ENCODE measurements at places on chromosomes 1 and 21.

GRCh38 chr1:74583397-74583796 is 71.0 kb upstream of the LRRC53 start:
- DNase-seq, result no peak

DNA sequence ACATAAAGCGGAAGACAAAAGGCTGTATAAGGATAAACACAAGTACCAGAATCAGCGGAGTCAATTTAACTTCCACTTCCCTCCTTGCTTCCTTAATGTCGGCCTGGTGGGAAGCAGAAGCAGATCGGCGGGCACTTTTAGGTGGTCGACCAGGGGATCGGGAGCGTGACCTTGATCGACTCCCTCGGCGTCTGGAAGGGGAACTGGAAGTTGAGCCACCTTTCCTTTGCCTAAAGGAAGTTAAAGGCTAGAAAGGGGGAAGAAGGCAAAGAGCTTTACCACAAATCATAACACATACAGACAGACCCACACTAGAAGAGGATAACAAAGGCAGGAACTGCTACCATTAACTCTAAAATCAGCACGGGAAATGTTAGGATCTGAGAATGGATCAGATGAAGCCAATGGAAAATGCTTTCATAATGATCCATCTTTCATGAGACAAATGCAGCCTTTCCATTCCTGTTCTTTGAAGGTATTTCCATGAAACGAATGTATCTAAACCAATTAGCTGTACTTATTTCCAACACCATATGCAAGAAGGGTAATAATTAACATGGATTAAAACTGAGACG is 5.7 kb downstream of the LBR start:
- DNase-seq, result no peak

DNA sequence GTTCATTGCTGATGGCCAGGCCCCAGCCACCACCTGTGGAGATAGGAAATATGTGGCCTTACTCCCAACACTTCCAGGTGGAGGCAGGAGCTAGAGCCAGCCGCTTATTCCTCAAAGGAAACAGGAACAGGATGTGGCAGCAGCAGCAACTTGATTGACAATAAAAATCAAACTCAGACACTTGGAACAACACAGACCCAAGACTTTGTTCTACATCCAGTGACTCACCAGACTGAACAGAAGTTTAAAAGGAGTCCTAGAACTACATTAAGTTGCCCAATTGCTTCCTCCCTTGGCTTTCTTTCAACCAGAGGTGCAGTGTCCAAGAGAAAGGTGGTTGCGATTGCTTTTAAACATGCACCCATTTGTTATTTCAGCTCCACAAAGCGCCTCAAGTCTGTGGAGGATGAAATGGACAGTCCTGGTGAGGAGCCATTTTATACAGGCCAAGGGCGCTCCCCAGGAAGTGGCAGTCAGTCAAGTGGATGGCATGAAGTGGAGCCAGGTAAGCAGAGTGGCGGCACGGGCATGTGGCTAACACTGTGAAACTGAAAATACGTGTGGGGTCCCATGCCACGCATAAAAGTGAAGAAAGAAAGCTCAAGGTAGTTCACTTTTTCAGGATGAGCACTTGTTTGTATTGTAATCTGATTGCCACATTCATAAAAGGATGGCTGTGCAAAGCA is 276.6 kb downstream of the NFIA start:
- DNase-seq, result no peak

DNA sequence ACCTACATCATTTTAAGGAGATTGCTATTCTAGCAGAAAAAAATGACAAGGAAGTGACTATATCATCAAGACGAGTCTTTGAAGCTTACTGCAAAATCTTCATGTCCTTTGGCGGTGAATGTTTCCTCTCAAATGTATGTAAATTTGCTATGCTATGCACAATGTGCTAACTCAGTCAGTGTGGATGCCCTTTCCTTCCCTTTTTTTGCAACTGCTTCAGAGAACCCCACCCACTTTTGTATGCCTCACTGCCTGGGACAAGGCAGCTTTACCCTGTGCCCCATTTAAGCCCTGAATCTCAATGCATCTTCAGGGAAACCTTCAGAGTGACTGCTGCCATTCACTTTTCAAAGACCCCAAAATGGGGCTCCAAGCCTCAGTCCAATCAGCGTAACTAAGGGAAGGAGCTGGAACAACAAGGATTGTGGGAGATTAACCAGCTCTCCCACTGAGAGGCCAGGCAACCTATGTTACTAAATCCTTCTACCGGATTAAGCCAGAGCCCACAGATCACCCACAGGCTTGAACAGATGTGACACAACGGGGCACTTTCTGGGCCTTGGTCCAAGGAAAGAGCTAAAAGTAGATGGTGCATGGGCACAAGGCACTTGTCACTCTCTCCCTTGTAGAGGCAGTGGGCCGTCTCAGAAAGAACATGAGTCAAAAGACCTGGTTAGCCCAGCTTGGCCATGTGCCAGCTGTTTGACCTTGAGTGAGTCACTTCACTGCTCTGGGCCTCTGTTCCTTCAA is 154.4 kb downstream of the PLPP3 start:
- DNase-seq, result peak; percentile 58

DNA sequence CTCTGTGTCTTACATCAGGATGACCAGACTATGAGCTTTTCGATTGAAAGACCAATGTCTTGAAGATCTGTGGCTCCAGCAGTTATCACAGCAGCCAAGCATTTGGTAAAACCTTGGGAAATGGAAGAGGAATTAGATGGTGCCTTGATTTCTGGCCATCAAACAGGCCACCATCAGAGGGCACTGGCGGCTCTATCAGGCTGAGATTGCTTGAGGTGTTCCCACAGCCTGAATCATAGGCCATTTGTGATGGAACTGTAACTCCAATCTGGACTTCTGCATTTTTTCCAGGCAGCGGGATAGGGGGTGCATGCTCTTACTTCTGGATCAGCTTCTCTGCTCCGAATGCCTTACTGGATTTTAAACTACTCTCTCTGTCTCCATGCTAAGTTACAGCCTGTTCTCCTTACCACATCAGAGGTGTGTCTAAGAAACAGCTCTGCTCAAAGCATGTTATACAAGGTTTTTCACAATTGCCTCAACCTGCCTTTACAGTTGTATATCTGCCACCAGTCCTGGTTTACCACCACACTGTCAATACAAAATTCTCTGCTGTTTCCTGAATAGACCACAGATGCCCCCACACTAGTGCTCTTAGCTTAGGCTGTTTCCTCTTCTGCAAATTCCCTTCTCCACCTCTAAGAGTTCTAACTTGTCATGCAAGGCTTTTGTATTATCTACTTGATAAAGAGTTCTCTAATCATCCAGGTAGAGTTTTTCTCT is 180.9 kb downstream of the PTGER3 start:
- peak; percentile 19 for DNase-seq

- peak; percentile 14 for DNase-seq
Measured at GRCh38 chr1:181159451-181160140, 71.1 kb downstream of the IER5 start.

GRCh38 chr1:29392036-29392435 is 155.7 kb downstream of the PTPRU start:
- DNase-seq, result no peak

GRCh38 chr1:230185076-230186001 is 118.3 kb downstream of the GALNT2 start:
- DNase-seq, result no peak

GRCh38 chr1:150793221-150793620 is 14.8 kb downstream of the CTSK start:
- DNase-seq, result no peak

DNA sequence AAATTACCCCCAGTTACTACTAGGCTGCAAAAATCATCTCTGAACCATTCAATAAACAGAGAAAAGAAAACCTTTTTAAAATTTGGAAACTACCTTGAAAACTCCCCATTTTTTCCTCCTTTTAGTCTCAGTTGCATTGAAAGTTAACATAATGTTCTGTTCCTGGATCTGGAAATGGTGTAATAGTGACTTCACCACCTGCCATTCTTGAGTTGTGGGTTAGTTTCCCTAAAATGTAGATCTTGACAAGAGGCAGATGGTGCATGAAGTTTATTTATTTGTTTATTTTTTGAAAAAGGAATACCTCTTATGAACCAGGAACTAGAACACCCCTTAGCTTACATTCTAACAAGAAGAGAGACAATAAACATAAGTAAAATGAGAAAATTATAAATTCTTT is 72.8 kb downstream of the ATF6 start:
- no peak for DNase-seq

- no peak for DNase-seq
Measured at GRCh38 chr1:91381844-91382243, 22.8 kb downstream of the HFM1 start.

GRCh38 chr21:33451634-33452071 is 28.1 kb downstream of the TMEM50B start:
- DNase-seq, result no peak

GRCh38 chr1:208052135-208052534 is 141.2 kb upstream of the CD34 start:
- DNase-seq, result no peak

- DNase-seq, result no peak
Measured at GRCh38 chr1:155942578-155943141, 1.2 kb downstream of the RXFP4 start.

GRCh38 chr1:3052501-3052900 is 16.5 kb upstream of the PRDM16 start:
- no peak for DNase-seq

DNA sequence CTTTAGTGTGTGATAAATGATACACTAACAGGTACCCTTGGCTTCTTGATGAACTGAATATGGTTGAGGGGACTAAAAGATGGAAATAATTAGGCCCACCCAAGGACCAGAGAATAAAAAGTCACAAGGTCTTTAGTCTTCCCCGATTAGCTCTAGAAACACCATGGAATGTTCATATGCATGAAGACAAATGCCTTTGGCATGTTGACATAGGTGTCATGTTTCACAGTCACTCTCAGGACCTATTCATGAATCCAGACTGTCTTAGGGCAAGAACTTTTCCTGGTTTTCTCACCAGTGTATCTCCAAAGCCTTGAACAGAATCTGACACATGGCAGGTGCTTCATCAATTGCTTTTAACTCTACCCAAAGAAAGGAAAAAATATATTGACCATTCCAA is 412.8 kb downstream of the AJAP1 start:
- DNase-seq, result no peak

DNA sequence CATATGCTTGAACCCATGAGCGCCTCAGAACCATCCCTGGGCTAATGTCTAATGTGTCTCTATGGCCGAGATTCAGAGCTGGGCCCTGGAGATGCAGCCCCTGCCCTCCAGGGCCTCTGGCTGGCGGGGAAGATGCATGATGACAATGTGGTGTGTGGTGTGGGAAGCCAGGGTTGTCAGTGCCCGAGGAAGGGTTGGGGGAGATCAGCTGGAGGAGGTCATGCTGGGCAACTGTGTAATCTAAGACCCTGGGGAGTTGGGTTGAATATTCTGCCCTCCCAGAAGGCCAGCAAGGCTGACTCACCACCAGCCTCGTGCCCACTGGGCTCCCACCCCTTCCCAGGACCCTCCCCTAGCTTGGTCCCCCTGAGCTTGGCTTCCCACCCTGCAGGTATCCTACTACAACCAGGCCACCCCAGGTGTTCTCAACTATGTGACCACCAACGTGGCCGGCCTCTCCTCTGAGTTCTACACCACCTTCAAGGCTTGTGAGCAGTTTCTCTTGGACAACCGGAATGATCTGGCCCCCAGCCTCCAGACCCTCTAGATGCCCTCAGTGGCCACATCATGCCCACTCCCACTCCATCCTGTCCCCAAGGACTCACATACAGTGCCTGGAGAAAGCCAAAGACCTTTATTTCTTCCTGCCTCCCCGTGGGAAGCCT is 14.6 kb downstream of the FAM151A start:
- no peak for DNase-seq

DNA sequence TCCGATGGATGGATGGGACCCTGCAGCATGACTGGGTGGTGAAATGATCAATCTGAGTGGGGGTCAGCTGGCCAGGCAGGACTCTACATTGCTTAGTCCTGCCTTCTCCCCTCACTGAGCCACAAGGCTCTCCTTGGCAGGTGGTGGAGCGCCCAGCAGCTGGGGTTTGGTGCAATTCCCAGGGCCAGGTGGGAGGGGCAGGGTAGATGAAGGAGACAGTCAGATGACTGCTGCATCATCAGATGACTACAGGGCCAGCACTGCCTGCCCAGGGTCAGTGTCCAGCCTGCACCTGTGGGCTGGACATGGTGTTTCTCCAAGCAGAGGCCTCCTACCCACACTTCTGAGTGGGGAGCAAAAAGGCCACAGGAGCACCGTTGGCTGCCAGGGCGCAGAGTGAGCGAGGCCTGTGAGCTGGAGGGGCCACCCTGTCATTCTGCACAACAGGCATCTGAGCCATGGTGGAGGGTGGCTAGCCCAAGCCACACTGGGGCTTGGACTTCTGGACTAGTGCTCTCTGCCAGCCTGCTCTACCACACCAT is 103.9 kb upstream of the EDN2 start:
- DNase-seq, result no peak

DNA sequence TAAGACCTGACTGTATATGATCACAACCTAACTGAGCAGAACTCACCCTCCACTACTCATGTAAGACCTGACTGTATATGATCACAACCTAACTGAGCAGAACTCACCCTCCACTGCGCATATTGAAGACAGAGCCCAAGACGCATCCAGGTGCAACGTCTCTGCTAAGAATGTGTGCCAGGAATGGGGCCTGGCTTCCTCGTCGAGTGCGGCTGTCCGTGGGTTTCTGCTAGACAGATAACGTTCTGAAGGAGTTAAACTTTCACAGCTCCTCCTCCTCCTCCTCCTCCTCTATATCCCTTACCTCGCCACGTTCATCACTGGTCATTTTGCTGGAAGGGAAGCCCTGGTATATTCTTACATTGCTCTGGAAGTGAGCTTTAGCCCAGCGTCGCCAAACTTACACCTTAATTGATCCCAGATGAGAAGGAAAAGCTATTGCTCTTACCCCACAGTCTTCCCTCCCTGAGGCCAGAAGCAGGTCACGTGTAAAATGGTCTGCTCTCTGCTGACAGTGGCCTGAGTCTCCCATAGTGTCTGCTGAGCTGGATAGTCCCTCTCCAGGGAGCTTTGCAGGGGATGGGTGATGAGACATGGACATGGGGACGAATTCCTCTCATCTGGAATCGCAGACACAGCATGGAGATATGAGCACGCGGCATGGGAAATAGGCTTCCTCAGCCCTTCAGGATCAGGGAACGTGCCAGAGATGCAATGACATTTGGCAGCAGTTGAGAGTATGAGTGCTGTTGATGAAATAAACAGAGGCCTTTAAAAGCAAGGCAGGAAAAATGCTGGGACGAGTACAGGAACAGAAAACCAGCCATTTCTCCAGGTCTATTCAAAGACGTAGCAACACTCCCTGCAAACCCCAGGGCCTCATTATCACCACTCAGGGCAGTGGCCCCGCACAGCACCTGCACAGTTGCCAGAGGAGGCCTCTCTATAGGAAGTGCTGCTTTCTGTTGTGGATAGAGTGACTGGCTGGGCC is 528.1 kb downstream of the KIF26B start:
- DNase-seq, result no peak
